ENCODE measurements at places on chromosomes 2 and 18.

GRCh38 chr2:186457908-186458307 lies 28.2 kb upstream of the ZC3H15 start:
- no peak for DNase-seq

- peak; percentile 14 for DNase-seq
Measured at GRCh38 chr2:102063941-102064678, 72.3 kb downstream of the IL1R2 start.

DNA sequence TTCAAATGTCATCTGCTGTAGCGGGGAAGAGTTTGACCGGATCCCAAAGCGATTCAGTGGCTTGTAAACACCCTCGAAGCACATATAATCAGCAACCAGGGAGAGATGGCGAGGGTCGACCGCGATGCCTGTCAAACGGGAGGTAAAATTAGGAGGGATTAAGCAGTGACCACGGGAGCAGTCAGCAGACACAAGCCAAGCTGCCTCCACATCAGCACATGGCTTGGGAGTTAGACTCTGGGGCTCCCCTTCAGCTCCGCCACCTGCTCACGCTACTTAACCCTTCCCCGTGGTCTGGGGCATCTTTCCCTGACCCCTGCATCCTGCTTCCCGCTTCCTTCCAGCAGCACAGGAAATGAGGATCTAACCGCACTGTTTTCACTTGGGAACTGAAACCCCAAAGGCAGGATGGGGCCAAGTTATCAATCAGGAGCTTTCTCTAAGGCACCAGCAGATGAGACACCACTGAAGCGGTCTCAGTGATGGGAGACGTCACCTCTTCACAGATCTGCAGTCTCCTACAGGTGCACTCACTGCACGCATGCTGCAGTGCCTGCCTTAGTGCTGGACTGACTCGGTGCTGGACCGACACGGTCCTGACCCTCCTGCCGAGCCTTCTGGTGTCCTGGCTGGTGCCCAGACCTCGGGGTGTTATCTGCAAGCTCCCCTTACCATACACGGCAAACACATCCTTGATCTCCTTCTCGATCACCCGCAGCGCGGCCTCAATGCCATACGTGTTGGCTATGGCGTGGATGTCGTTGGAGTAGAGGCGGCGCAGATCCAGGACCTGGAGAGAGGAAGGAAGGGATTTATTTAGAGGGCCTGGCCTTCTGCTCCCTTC lies 77.5 kb downstream of the POLR1A start:
- DNase-seq = no peak

DNA sequence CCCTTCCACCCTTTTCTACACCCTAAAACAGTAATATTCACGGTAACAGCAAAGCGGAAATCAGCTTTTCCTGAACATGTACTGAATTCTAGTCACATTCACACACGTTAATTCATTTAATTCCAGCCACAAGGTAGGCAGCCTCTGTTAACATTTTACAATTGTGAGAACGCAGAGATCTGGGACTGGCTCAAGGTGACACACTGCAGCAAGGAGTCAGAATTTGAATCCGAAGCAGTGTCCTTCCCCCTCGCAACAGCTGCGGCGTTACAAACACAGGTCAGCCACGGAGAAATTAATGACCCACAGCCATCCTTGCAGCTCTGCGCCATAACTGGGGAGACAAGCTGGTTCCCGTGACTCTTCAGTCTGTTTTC lies 818 bp upstream of the SLC20A1 start:
- no peak for DNase-seq

DNA sequence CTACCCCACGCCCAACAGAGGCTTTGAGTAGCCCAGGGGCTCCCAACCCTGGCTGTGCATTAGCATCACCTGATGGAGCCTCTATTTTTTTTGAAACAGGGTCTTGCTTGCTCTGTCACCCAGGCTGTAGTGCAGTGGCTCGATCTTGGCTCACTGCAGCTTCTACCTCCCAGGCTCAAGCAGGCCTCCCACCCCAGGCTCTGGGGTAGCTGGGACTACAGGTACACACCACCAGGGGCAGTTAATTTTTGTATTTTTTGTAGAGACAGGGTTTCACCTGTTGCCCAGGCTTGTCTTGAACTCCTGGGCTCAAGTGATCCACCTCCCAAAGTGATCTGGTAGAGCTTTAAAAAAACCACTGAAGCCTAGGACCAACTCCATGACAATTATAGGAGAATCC lies 394.8 kb upstream of the ATP5MC3 start:
- DNase-seq = no peak

- DNase-seq = no peak
Measured at GRCh38 chr18:67301592-67301991, 214.9 kb downstream of the DSEL start.

DNA sequence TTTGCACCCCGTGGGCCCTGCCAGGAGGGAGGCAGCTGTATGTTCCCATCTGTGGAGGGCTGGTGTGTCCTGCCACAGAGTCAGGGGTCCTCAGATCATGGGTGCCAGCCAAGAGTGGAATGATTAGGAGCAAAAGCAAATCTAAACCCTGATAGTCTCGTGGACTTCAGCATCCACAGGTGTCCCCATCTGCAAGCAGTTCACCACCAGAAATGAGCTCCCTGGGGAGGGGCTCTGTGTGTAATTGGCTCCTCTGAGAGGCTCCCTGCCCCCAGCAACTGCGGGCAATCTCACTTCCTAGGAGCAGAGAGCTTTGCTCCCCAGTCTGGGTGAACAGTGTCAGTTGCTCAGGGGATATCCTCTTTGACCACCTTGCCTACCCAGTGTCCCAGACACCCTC lies 78.1 kb downstream of the HNRNPLL start:
- DNase-seq = no peak

DNA sequence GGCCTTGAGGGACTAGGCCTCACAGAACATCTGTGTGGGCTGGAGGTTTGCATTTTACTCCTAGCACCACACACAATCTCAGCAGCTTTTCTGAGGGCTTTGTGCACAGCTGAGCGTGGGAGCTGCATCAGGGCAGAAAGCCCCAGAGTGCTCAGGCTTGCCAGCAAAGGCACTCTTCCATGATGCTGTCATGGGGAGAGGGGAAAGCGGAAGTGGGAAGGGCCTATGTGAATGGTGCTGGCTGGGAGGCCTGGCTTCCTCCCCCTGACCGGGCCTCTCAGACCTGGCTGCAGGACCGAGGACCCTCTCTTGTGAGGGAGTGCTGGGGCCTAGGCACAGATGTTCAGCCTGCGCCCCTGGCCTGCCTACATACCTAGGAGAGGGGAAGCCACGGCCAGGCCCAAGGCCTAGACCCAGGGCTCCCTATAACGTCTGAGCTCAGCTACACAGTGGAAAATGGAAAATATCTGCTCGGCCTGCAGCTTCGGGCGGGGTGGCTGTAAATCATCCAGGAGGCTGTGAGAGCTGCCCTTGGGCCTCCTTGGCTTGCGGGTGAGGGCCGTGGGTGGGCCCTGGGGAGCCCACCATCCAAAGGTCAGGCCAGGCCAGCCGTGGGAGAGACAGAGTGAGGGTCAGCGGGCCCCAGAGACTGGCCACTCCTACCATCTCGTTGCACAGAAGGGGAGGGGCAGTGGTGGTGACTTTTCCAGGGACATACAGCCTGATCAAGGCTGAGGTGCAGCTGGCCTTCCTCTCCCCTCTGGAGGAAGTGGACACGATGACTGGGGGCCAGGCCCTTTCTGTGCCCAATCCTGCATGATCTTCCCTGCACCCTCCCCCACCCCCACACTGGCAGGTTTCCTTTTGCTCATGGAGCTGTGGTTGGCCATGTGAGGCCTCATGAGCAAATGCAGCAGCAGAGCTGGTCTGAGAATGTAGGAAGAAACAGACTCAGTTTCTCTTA lies 22.8 kb downstream of the GLI2 start:
- DNase-seq = peak; percentile 49

DNA sequence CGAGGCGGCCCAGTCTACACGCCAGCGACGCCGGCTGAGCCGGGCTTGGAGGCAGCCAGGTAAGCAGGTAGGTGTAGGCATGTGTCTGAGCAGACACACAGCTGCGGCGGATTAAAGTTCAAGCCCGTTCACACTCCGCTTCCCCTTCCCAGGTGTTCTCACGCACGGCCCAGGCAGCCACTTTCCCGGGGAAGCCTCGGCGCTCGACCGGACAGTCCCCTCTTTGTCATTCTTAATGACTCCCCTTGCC lies 367 bp downstream of the TGFA start:
- DNase-seq = no peak

GRCh38 chr2:99863236-99863902 lies 279.0 kb downstream of the AFF3 start:
- no peak for DNase-seq

- DNase-seq = no peak
Measured at GRCh38 chr2:190340369-190340768, 3.0 kb upstream of the INPP1 start.

GRCh38 chr2:186590759-186591505 lies 1.1 kb downstream of the ITGAV start:
- peak; percentile 13 for DNase-seq

GRCh38 chr2:12106440-12107080 lies 360.1 kb downstream of the LPIN1 start:
- DNase-seq = no peak

DNA sequence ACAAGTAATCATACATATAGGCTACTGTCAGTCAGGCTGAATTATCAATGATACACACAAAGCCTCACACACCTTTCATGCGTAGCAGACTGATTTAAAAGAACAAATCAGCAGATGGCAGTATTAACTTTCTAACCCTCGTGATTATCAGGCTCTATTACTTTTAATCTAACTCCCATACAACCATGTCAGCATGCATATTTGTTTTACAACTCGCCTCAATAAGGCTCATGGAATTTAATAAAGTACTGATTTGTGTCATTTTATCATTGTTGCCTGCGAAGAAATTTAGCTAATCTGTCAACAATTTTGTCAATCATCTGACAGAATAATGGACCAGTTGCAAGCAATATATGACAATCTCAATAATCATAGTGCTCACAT lies 82.8 kb downstream of the SLC25A12 start:
- DNase-seq = no peak

GRCh38 chr2:25103287-25103871 lies 61.5 kb downstream of the EFR3B start:
- DNase-seq = no peak

DNA sequence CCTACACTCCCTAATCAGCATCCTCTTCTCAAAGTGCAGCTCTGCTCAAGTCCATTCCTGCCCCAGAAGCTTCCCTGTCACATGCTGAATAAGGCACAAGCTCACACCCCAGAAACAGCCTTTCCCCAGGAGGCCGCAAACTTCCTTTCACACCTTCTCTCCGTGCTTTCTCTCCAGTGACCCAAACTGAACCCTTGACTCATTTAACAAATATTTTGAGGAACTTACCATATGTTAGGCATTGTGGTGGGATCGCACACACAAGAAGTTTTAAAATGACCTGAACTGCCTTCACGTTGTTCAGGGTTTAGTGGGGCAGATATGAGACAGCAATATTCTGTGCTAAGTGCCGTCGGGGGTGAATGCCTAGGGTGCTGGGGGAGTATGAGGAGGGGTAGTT lies 161.3 kb downstream of the INSIG2 start:
- no peak for DNase-seq

DNA sequence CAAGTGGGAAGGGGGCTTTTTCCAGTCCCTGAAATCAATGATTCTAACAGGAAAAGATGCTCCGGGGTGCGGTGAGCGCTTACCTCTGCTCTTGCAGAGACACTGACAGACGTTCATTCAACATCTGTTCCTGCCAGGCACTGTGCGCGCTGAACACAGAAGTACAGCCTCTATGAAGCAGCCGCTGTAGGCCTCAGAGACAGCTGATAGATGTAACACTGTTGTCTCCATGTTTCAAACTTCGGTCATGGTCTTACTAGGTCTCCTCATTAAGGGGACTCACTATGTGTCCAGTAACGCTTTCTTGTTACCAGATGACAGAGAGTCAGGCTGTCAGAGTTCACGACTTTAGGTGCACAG lies 649 bp upstream of the CLIP4 start:
- no peak for DNase-seq

GRCh38 chr2:98545591-98545990 lies 62.7 kb downstream of the COA5 start:
- DNase-seq = no peak

- no peak for DNase-seq
Measured at GRCh38 chr2:161102770-161103450, 57.3 kb upstream of the TANK start.

DNA sequence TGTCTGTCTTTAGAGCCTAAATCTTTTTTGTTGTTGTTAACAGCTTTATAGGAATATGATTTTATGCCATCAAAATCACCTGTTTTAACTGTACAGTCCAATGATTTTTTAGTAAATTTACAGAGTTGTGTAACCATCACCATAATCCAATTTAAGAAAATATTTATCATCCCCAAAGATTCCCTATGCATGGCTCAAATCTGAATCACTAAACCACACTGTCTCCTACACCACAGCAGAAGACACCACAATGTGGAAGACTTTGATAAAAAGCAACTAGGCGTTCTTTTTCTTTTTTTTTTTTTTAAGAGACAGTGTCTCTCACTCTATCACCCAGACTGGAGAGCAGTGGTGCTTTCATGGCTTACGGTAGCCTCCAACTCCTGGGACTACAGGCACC lies 99.6 kb downstream of the TXNL1 start:
- no peak for DNase-seq

GRCh38 chr18:76839086-76839794 lies 16.9 kb downstream of the ZNF236 start:
- DNase-seq = no peak

DNA sequence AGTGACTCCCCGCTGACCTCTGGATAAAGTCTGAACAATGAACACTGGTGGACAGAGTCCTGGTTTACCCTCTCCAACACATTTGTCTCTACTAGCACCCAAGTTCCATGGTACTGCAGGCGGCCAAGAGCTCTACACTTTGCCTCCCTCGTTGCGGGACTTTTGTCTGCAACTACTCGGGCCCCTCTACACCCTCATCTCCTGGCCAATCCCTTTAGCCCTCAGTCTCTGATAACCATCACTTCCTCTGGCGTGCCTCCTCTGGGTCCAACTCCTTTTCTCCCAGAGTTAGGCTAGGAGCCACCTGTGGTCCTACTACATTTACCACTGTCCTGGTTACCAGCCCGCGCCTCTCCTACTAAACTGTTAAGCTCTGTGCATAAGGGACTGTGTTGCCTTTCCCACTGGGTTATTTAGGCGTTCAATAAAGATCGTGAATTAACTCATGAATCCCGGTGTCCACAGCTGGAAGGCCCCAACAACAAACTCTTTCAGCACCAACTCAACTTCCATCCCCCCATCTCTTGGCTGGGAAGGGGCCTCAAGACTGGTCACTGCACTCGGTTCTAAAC lies 757 bp downstream of the HDHD2 start:
- no peak for DNase-seq

- no peak for DNase-seq
Measured at GRCh38 chr2:55000341-55000740, 49.9 kb downstream of the RTN4 start.

Measured in anterior cingulate cortex (tissue), 58 donors.